ENCODE measurements at places on chromosomes 12 and 14.

DNA sequence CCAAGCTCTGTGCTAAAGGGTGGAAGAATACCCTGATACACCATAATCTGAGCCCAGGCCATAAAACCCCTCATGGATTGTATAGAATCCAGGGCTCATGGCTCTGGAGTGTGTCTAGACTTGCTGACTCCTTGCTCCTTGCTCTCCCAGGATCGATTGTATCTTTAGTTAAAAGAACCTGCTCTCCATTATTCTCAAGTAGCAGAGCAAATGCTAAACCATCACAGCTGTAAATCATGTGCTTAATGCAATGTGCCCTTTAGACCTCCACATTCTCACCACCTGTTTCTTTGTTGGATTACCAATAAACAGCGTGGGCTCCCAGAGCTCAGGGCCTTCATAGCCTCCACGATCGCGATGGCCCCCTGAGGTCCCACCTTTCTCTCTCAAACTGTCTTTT is 411.6 kb upstream of the FBXO33 start:
- no peak for DNase-seq

GRCh38 chr14:54137614-54137961 is 181.0 kb upstream of the BMP4 start:
- DNase-seq, result no peak

GRCh38 chr12:27534060-27534764 is 10.2 kb downstream of the PPFIBP1 start:
- no peak for DNase-seq

GRCh38 chr12:87660291-87660690 is 368.9 kb downstream of the C12orf50 start:
- DNase-seq, result no peak

GRCh38 chr12:67270622-67271021 is 1.5 kb downstream of the CAND1 start:
- no peak for DNase-seq

GRCh38 chr14:104062281-104062680 is 23.2 kb upstream of the ASPG start:
- DNase-seq, result no peak

- no peak for DNase-seq
Measured at GRCh38 chr12:48917857-48918537, 7.3 kb downstream of the FKBP11 start.

DNA sequence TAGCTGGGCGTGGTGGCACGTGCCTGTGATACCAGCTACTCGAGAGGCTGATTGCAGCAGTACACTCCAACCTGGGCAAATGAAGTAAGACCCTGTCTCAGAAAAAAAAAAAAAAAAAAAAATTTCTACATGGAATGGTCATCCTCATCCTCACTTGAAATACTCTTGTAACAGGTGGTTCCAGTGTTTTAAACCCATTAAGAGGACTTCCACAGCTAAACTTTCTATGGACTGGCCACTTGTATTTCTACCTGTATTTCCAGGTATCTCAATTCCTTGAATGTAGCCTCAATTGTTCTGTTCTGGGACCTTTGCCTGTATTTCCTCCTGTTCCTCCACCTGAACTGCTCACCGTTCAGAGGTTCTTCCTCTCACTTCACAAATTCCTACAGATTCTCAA is 11.8 kb upstream of the PHLDA1 start:
- no peak for DNase-seq

DNA sequence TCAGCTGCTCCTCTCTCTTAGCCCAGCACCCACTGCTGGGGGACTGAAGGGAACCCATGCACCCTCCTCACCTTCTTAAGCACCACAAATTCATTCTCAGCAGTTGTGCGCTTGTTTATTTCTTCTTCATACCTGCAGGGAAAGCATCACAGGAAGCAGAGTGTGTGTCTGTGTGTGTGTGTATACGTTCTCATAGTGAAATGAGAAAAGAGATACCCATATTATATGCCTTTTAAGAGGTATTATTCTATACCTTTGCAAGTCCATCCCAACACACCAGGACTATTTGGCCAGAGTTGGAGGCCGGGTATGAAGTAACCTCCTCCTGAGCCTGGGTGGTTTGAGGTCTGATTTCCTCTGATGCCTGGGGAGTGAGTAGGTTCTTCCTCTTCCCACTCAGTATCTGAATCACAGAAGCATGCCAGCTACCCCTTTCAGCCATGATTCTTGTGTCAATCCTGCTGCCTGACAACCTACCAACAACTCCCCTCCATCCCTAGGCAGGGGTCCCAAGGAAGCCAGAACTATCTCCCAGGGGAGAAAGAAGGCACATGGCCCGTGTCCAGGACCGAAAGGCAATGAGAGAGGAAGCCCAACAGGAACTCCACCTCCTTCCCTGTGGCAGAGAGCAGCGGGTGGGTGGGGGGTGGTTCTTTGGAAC is 3.0 kb downstream of the KRT73 start:
- no peak for DNase-seq

- no peak for DNase-seq
Measured at GRCh38 chr12:46377678-46378077, 5.1 kb upstream of the SLC38A2 start.

DNA sequence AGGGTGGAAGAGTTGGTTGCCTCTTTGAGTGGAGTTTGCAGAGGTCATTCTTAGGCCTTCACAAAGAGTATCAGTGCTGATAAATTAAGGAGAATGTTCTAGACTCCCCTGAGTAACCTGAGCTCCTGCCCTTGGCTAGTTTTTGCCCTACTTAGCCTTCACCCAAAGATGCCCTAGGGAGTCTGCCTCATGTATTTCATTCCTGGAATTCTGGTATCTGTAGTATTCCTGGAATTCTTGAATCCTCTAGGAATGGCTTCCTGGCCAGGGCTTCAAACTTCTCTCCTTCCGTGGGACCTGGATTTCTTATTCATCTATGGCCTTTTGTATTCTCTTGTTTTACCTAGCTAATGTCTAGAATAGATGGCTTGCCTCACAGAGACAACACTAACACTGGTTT is 701.1 kb downstream of the NOVA1 start:
- DNase-seq, result no peak

GRCh38 chr12:75177997-75178396 is 31.6 kb downstream of the KCNC2 start:
- no peak for DNase-seq

DNA sequence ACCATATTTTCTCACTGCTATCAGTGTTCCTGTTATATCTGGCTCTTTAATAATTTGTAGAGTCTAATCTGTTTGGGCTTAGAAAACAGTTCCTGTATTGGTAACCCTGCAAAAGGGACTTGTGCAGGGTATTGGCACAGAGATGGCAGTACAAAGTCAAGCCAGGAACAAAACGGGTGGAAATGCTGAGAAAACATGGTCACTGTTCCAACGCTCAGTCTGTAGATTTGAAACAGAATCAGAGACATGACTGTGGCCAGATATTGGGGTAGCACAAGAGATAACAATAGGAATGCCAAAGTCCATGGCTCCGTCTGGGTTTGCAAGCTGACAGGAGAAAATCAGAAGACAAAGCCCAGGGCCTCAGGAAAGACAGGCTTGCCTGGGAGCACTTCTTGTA is 290.7 kb upstream of the PDE3A start:
- no peak for DNase-seq

DNA sequence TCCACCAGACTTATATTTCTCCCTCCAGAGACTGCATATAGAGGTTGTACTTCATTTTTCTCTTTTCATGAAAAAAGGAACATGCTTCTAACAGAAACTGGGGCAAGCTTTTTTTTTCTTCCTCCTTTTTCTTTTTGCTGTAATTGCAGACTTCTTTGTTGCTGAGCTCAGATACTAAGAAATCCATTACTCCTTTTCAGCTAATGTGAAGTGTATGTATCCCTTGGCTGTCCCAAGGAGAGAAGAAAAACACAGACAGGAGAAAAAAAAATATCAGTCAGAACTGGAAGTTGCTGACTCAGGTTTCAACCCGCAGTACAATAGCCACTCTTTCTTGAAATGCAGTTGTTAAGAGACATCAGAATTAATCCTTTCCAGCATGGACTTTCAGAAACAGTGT is 1248.4 kb downstream of the LRFN5 start:
- no peak for DNase-seq

- DNase-seq, result no peak
Measured at GRCh38 chr14:93963692-93964091, 12.7 kb downstream of the ASB2 start.

DNA sequence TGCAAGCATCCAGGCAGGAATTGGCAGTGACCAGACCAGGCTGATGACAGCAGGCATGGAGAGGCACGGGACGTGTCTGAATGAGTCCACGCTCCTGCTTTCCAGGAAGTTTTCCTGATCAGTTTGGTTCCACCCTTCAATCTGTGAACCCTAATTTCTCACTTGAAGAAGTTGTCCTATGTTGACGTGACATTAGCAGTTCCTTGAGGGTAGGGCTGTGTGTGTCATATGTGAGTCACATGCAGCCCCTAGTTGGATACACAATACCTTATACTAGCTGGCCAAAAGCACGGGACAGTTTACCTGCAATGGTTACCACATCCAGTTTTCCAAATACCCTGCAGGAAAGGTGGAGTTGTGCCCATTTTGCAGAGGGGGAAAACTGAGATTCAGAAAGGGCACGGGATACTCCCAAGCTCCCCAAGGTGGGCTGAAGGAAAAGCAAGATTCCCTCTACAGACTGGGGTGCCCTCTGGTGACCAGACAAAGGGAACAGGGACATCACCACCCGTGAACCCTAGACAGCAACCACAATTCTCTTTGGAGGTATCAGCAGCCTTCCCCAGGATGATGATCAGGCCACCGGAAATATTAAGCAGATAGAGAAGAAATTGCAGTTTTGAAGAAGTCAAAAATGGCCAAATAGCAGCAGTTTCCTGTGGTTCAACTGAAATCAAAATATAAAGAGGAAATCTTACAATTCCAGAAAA is 194.5 kb downstream of the PHETA1 start:
- no peak for DNase-seq

GRCh38 chr12:5915511-5915910 is 29.5 kb downstream of the ANO2 start:
- DNase-seq, result no peak

- no peak for DNase-seq
Measured at GRCh38 chr12:110531741-110532333, 29.7 kb downstream of the RAD9B start.

- peak; percentile 85 for DNase-seq
Measured at GRCh38 chr12:13100882-13101769, 2.3 kb downstream of the GSG1 start.

DNA sequence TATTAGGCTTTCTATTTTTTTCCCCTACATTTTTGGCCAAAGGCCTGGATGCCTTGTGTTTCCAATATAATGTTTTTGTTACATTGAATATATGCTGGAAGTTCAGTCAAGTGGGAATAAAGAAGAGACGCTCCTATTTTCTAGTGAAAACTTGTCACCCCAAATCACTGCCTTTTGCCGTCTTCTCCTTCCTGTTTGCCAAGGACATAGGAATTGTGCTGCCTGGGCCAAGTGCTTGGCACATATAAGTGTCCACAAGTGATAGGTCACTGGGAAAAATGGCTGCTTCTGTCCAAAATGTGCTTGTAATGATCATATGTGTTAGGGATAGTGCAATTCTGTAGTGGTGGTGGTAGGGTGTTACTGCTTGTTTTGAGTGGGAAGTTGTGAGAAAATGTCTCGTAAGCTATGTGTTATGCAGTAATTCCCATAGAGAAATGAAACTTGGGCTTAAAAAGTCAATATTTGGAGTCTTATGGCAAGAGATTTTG is 11.6 kb upstream of the KCNJ8 start:
- no peak for DNase-seq

- DNase-seq, result no peak
Measured at GRCh38 chr12:75684678-75685616, 173.5 kb upstream of the KRR1 start.

- DNase-seq, result no peak
Measured at GRCh38 chr12:6840330-6840729, 395 bp upstream of the GNB3 start.

DNA sequence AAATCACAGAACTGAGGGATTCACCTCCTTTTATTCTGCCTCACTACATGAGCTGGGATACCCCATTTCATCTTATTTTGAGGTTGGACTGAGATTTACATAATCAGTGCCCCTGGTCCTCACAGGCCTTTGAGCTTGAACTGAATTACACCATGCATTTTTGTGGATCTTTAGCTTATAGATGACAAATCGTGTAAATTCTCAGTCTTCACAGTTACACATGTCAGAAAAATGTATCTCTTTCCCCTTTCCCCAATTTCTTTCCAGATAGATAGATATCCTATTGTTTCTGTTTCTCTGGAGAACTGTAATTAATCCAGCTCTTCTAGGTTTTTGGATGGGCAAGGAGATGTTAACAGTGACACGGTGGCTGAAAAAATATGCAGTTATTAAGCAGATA is 1778.9 kb upstream of the SEL1L start:
- DNase-seq, result no peak

DNA sequence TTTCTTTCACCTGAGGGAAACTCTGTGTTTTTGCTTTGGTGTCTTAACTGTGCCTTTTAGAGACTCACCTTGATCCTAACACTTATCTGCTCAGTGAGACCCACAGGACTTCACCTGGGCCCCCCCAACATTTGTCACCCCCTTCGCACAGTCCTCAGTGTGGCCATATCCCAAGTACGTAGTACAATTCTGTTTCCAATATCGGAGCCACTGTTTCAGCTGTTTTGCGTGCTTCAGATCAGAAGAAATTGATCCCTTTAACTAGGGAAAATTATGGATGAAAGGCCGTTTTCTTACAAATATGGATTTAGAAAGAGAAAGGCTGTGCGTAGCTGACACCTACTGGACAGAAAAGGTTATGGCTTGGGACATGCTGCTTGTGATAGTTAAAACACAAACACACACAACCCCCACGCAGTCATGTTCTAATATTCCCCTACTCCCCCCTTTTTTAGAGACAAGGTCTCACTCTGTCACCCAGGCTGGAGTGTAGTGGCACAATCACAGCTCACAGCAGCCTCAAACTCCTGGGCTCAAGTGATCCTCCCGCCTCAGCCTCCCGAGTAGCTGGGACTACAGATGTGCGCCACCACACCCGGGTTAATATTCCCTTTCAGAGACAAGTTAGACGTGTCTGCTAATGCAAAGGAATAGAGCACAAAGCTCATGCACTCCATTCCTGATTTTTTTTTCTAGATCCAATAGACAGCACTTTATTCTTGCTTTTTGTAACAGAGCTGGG is 3.6 kb upstream of the SLC7A8 start:
- no peak for DNase-seq

GRCh38 chr12:95857799-95858198 is 953 bp upstream of the SNRPF start:
- DNase-seq, result no peak

- DNase-seq, result peak; percentile 52
Measured at GRCh38 chr12:64610660-64611340, 505 bp downstream of the RASSF3 start.

- no peak for DNase-seq
Measured at GRCh38 chr12:107788690-107789458, 14.4 kb downstream of the ASCL4 start.
